Upper lobe of right lung (tissue), 1 donor: ENCODE measurements at places on chromosomes 13 and 19. TPM values are rescaled to one million over a fixed set of nuclear protein-coding genes. Genes with fewer than 3 reads are reported as not detected.

MAMSTR gene
- 1.2 TPM for total RNA-seq

METTL21C gene
- not detected for total RNA-seq

DNA sequence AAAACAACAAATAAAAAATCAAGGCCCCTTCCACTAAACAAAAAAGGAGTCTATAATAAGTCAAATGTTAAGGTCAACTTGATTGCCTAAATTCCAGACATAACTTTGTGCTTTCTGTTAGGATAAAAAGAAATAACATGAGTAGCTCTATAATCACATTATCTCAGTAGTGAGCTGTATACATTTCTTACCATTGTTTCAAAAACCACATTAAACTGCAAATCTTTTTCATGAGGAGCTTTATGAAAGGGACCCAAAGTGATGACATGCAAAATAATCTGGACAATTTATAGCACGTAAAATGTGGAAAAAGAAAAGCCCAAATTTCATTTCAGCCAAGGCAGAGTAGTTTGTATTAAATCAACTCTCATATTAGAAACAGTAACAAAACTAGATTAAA, 269.2 kb downstream of the KLF12 start:
- DNase-seq, result no peak

- DNase-seq, result no peak
These were observed 13.4 kb downstream of the MBD3L2B start for GRCh38 chr19:7007859-7008258.

GRCh38 chr13:58266271-58266670, 634.7 kb downstream of the PCDH17 start:
- DNase-seq, result no peak

- DNase-seq, result no peak
These were observed 5.7 kb upstream of the ZMYM2 start for GRCh38 chr13:19952850-19953249.
